H1 (cell line): ENCODE measurements at places on chromosomes 2 and 18. TPM values are rescaled to one million over a fixed set of nuclear protein-coding genes. Genes with fewer than 3 reads are reported as not detected.

DNA sequence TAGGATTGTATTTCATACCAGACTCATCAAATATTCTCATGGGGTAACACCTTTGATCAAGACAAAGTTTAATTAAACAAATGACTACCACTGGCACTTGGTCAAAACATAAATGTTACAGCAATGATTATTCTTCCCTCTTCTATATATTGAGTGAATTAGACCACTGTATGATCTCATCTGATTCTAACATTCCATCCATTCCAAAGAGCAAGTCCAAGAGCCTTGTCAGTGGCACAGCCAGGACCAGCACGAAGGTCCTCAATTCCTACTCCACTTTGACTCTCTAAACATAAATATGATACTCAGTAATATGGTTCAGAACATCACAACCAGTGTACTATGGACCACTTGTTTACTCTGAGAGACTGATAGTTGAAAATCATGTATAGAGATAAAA lies 86.4 kb downstream of the AP1S3 start:
- DNase-seq = no peak

DNA sequence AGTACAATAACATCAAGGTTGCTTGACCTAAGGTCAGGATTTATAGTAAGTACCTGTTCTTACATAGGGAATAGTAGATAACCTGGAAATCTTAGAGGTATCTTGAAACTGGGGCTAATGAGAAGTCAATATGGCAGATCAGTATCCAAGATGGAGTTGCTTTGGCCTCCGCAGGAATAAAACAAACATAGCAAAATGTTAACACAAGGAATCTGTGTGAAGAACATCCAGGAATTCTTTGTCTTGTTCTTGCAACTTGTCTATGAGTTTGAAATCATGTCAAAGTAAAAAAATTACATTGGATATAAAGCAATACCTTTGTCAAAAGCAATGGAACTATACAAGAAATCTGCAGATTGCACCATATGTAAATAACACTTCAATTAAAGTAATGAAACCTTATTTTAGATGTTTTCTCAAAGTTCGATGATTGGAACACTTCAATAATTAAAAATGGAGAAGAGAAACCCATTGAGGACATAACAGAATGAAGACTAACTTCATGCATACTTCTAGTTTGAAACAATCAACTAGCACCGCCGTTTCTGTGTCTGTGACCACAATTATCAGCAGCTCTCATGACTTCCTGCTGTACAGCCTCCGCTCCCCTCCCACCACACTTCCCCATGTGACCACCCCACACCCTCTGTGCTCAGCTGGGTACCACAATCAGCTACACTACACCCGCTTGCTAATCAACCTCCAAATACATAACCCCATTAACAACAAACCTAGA lies 27.6 kb downstream of the C2orf76 start:
- DNase-seq = no peak

DNA sequence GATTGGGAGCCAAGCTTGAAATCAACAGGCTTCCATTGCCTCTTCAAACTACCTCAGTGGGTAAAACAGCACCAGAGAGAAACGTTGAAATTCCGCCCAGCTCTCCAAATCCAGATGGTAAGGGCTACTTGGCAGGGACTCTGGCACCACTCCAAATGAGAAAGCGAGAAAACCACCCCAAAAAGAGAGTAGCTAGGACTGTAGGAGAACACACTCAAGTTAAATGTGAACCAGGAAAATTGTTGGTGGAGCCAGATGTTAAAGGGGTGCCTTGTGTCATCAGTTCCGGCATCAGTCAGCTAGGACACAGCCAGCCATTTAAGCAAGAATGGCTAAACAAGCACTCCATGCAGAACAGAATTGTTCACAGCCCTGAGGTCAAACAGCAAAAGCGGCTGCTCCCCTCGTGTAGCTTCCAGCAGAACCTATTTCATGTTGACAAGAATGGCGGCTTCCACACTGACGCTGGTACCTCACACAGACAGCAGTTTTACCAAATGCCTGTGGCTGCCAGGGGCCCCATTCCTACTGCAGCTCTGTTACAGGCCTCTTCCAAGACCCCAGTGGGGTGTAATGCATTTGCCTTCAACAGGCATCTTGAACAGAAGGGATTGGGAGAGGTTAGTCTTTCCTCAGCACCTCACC lies 167.3 kb downstream of the ASXL3 start:
- DNase-seq = no peak

GRCh38 chr2:57965961-57966360 lies 80.6 kb upstream of the VRK2 start:
- DNase-seq = no peak

GRCh38 chr2:95301876-95302641 lies 4.9 kb downstream of the KCNIP3 start:
- no peak for DNase-seq

DNA sequence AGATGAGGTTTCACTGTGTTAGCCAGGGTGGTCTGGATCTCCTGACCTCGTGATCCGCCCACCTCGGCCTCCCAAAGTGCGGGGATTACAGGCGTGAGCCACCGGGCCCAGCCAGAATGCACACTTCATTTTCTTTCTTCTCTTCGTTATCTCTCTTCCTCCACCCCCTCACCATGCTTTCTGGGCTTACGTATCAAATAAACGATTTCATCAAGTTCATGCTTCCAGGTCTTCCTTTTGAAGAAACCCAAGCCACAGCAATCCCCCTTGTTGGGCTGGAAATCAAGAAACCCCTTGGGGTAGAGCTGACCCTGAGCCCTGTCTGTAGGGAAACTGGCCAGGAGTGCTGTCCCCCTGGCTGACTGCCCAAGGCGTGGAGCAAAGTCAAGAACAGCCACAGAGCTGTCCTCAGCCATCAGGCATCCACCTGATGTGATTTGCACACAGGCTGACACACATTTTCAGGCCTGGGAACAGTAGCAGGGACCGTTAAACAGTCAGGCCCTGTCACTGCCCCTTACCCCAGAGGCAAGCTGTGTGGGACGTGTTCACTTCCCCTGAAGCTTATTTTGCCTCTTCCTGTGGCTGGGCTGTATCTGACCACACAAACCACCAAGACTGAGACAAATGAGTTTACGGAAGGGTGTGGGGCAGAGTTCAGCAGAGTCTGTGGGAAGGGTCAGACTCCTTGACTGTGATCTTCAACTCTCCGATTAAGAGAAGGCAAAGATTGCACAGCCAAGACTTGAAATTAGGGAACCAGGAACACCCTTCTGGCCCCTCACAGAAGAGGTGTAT lies 15.1 kb upstream of the NMUR1 start:
- no peak for DNase-seq

DNA sequence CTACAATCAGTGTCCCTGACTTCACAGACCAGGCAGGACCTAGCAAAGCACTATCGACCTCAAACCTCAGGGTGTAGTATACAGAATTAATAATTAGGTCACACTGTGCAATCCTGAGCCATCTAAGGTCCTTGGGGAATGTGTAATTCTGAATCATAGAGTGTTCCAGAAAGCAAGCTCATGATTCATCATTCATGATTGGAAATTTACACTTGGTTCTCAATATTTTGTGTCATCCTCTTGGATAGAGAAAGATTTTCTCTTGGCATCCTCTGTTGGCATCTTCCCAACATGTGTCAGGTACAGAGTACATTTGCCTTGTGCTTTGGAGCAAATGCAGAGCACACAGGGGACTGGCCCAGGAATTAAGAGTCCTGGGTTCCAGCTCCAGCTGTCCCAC lies 245.0 kb upstream of the NT5C1B start:
- no peak for DNase-seq

DNA sequence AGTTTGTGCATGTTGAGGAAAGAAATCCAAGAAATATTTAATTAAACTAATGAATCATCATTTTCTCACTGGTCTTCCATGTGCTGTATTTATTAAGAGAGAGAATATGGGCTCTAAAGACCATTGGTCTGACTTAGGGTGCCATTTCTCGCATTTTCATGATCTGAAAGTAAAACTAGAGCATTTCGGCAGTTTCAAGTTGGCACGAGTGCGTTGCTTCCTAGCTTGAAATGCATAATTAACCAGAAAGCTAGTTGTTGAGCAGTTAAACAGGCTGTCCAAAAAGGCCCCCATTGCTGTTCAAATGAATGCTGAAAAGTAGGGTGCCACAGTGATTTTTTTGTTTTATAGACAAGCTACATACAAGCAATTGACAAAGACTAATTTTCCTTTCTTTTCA lies 47.4 kb downstream of the SLC8A1 start:
- DNase-seq = no peak

DNA sequence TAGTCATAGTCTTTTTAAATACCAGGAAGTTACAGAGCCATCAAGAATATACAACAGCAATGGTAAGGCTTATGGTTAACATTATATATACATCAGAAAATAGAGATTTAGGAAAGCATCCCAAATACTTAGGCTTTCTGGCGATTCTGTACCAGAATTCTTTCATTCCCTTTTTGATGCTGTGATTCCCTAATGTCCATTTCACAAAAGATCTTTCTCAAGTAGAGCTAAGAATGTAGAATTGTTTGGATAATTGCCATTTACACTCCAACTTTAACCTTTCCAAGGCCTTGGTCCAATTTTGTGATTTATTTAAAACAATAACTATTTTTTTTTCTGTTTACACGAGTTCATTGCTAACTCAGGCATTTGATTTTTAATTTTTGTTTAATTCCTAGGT lies 422.2 kb downstream of the MTX2 start:
- no peak for DNase-seq

GRCh38 chr2:176668912-176669311 lies 399.7 kb downstream of the MTX2 start:
- no peak for DNase-seq

GRCh38 chr18:63676526-63677323 lies 15.0 kb upstream of the SERPINB3 start:
- DNase-seq = no peak

DNA sequence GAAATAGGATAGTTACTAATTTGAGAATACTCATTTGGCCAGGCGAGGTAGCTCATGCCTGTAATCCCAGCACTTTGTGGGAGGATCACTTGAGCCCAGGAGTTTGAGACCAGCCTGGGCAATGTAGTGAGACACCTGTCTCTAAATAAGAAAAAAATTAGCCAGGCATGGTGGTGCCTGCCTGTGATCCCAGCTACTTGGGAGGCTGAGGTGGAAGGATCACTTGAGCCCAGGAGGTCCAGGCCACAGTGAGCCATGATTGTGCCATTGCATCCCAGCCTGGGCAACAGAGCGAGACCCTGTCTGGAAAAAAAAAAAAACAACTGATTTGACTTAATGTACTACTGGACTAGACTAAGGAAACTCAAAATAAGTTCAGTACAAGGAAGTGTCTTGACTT lies 32.7 kb upstream of the ZNF638 start:
- DNase-seq = no peak

DNA sequence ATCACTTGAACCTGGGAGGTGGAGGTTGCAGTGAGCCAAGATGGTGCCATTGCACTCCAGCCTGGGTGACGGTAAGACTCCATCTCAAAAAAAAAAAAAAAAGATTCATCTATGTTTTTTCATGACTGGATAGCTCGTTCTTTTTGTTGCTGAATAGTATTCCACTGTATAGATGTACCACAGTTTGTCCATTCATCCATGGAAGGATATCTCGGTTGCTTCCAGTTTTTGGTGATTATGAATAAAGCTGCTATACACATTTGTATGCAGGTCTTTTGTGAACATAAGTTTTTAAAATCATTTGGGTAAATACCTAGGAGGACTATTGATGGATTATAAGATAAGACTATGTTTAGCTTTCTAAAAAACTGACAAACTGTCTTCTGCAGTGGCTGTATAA lies 90.8 kb downstream of the ACOXL start:
- no peak for DNase-seq

DNA sequence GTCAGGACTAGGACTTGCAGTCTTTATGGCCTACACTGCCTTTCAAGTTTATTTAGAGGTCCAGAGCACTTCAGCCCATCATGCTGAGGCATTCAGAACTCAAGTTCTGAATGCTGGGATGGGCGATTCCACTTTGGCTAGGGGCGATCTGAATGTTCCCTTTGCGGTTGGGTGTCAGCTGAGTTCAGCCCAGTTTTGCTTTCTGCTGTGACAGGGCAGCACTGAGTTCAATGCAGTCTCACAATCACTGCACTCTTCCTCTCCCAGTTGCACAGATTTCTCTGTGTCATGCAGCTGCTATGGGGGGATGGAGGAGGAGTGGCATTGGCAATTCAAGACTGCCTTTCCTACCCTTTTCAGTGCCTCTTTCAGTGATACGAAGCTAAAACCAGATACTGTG lies 1232.0 kb upstream of the FAM98A start:
- DNase-seq = no peak

DNA sequence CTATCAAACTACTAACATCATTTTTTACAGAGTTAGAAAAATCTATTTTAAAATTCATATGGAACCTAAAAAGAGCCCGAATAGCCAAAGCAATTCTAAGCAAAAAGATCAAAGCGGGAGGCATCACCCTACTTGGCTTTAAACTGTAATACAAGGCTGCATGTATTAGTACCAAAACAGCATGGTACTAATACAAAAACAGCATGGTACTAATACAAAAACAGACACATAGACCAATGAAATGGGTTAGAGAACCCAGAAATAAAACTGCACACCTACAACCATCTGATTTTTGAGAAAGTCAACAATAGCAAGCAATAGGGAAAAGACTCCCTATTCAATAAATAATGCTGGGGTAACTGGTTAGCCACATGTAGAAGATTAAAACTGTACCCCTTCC lies 640.7 kb downstream of the IRS1 start:
- DNase-seq = no peak

The GRB14 gene
- 11.6 and 13.5 TPM in 2 replicates for total RNA-seq

- no peak for DNase-seq
Measured at GRCh38 chr2:218733171-218734021, 22.8 kb downstream of the TTLL4 start.

DNA sequence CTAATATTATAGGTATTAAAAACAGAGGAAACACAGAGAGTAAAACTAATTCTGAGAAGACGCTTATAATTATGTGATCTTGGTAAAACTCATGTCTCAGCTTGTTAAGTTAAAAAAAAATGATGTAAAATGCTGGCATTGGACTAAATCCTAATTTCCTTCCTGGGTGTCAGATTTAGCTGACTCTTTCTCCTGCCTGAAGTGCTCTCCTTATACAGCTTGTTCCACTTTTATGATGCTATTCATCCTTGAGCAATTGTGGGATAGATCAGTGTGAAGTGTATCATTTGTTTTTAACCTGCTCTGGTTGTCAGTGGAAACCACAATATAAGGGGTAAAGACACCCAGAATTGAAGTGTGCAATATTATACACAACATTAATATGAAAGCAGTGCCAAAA lies 84.9 kb downstream of the EFEMP1 start:
- no peak for DNase-seq

- no peak for DNase-seq
Measured at GRCh38 chr2:167177196-167177595, 288.9 kb downstream of the XIRP2 start.

GRCh38 chr18:59597049-59597448 lies 100.2 kb downstream of the CCBE1 start:
- DNase-seq = no peak

- no peak for DNase-seq
Measured at GRCh38 chr18:7139409-7139808, 21.8 kb upstream of the LAMA1 start.
